ENCODE measurements at places on chromosomes 3 and 15.

DNA sequence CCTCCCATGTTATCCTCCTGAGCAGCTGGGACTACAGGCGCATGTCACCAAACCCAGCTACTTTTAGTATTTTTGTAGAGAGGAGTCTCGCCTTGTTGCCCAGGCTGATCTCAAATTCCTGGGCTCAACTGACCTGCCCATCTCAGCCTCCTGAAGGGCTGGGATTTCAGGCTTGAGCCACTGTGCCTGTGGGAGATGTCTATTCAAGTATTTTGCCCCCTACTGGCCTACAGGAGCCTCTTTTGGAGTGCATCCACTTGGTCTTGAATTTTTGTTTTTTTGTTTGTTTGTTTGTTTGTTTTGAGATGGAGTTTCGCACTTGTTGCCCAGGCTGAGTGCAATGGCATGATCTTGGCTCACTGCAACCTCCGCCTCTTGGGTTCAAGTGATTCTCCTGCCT lies 3.2 kb upstream of the DHX30 start:
- DNase-seq, result no peak

DNA sequence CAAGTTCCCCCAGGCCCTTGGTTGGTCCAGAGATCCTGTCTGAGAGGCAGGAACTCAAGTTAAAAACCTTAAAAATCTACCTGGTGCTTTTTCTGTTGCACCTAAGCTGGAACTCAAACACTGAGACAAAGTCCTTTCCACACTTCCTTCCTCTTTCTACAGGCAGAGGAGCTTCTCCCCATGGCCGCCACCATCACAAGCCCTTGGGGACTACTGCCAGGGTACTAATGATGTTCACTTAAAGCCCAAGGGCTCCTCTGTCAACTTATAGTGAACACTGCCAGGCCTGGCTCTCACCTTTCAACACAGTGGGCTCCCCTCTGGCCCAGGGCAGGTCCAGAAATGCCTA lies 26.0 kb downstream of the TM4SF18 start:
- DNase-seq, result no peak

DNA sequence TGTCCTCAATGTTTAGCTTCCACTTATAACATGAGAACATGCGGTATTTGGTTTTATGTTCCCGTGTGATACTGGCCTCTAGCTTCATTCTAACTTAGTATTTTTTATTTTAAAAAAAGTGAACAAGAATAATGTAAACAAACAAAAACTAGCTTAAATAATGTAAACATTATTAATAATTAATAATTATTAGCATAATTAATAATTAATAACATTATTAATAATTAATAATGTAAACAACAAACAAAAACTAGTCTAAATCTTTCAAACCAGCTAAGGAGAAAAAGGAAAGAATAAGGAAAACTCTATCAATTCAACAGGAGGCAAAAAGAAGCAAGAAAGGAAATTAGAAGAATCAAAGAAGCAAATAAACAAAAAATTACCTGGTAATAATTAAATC lies 66.2 kb upstream of the CLSTN2 start:
- DNase-seq, result no peak

- DNase-seq, result no peak
These were observed 79.4 kb downstream of the SNRK start for GRCh38 chr3:43365601-43366305.

GRCh38 chr3:149390772-149391212 lies 13.3 kb upstream of the TM4SF1 start:
- DNase-seq, result no peak

DNA sequence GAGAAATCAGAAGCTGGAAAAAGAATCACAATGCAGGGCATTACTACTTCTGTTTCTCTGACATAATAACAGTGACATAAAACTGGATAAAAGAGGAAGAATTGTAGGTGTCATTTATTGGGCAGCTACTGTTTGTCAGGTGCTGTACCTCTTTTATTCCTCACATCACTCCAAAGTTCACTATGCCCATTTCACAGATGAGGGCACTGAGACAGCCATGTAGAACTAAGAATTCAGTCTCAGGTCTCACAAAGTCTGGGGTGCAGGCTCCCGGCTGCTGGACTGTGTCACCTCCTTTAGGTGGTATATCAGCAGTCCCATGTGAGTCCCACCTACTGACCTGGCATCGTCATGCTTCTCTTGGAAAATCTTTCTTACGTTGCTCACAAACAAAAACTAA lies 20.8 kb downstream of the TMEM212 start:
- DNase-seq, result no peak

- DNase-seq, result no peak
These were observed 43.3 kb downstream of the HOMER2 start for GRCh38 chr15:82909080-82909815.

DNA sequence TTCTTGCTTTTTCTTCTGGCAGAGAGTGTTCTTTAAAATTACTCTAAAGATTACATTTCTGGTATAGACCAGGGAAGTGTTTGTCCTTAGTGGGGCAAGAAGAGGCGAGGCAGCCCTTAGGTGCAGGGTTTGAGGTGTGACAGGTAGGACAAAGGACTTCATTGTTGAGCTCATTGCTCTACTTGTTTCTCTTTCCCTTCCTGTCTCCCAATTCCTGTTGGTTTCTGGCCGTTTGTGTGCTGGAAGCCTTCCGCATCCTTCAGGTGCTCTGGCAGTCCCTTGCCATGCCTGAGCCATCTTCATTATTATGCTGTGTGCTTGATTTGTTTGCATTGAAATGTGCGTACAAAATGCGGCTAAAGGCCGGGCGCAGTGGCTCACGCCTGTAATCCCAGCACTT lies 85.1 kb downstream of the CCK start:
- no peak for DNase-seq

DNA sequence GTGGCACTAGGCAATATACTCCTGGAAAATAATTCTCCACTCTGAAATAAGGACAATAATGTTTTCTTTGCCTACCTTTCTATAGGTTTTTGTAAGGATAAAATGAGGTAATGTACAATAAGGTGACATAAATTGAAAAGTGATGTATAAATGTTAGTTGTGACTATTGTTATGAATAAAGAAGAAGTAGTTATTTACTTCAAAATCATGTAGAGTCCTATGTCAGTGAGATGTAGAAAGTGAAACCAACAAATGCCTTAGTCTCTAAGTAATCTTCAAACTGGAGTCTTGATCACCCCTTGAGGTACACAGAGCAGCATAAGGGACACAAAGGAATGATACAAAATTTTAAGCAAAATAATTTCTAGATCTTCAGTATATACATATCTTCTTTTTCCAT lies 60.3 kb upstream of the TP63 start:
- DNase-seq, result no peak

- no peak for DNase-seq
These were observed 41.8 kb upstream of the UTS2B start for GRCh38 chr3:191372122-191372521.

DNA sequence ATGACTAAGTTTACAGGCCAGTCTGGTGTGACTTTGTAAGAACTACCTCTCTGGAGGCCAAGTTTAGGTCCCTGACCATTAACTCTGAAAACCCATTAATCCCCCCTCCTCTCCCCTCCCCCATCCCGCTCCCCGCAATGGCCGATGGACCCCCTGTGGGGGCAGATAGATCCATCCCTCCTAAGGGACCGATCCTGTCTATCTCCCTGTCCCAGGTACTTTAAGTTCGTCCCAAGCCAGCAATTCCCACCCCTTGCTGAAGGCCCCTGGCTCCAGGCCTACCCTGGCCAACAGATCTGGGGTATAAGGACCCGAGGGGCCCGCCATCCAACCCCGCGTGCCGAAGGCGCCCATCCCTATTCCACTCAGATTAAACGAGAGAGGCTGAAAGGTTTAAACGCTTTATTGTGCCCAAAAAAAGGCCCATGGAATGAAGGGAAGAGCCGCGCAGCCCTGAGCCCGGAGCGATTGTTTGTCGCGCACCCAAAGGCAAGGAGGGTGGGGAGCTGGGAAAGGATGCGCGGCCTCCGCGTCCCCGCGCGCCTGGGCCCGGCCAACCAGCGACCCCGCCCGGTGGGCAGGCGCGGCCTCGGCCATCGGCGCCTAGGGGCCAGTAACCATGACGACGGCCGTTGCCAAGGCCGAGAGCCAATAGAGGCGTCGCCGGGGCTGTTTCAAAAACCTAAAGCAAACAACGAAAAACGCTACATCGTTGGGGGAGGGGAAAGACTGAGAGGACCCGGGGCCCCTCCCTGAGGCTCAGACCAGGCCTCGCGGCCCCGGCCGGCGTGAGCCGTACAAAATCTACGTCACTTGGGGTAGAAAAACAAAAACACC lies 35.9 kb downstream of the HMCES start:
- peak; percentile 74 for DNase-seq

GRCh38 chr3:134374791-134375581 lies 739 bp upstream of the AMOTL2 start:
- no peak for DNase-seq

DNA sequence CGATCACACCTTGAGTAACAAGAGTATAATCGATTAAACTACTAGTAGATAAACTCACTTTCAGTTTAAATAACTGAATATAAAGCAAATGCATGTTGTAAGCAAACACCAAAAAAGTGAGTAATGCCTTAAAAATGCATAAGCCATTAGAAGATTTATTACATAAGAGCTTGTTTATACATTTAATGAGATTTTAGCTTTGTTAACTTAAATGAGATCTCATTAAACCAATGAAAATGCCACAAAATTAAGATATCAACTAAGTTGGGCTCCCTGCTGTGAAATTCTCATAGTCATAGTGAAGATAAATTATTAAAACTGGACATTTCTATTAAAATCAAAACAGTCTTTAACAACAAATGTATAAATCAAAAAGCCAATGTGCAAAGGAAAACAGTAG lies 701.2 kb downstream of the NLGN1 start:
- no peak for DNase-seq

DNA sequence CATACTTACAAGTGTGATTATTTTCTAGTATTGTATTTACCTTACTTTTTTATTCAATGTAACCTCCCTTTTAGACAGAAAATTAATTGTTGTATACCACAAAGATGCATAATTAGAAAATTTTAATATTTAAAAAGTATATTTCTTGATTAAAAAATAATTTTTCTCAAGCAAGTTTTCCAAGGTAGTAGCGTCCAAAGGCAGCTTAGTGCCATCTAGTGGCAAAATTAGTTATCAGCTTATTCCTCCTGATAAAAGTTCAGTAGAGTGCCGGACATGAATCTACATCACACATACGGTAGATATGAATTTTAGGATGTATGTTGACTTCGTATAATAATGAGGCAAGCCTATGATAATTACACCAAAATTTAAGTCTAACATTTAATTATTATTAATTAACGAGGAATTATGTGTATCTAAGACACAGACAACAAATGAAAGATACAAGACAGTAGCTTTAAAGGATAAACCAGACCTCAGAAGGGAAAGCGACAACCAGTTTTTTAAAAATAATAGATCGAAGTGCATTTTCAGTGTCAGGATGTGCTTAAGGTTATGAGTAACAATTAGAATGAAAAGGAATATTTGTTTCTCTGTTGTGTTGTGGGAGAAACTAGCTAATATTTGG lies 405.9 kb downstream of the ROBO1 start:
- DNase-seq, result no peak

GRCh38 chr15:77784361-77785292 lies 151.9 kb upstream of the LINGO1 start:
- no peak for DNase-seq

DNA sequence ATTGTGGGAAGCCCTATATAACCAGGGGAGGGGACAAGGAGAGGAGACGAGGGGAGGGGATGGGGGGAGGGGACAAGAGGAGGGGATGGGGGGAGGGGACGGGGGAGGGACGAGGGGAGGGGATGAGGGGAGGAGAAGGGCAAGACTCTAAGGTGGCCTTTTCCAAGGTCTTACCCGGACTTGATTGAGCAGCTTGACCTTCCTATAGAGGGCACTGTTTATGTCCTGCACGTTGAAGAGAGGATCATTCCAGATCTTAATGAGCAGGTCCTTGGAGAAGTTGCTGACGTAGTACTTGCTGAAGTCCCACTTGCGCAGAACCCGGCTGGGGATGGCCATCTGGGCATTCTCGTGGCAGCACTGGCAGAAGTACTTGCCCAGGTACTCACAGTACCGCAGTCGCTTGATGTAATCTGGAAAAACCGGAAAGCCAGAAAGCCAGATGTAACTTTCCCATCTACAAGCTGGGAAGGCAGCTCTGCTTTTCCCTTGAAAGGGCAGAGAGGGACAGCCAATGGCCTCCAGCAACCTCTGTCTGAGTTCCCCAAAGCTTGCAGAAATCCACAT lies 55.7 kb downstream of the RUBCN start:
- no peak for DNase-seq

DNA sequence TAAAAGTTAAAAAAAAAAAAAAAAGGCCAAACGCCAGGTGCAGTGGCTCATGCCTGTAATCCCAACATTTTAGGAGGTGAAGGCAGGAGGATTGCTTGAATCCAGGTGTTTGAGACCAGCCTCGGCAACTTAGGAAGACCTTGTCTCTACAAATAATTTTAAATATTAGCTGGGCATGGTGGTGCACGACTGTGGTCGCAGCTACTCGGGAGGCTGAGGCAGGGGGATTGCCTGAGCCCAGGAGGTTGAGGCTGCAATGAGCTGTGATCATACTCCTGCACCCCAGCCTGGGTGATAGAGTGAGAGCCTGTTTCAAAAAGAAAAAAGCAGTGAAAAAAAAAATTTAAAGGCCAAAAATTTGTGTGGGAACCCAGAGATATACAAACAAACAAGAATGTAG lies 2.7 kb upstream of the DLEC1 start:
- DNase-seq, result no peak

GRCh38 chr3:77122652-77123051 lies 82.8 kb downstream of the ROBO2 start:
- no peak for DNase-seq

- no peak for DNase-seq
These were observed 45.4 kb downstream of the PSMD6 start for GRCh38 chr3:63977893-63978292.

- no peak for DNase-seq
These were observed 63.4 kb downstream of the USP13 start for GRCh38 chr3:179716226-179716625.

DNA sequence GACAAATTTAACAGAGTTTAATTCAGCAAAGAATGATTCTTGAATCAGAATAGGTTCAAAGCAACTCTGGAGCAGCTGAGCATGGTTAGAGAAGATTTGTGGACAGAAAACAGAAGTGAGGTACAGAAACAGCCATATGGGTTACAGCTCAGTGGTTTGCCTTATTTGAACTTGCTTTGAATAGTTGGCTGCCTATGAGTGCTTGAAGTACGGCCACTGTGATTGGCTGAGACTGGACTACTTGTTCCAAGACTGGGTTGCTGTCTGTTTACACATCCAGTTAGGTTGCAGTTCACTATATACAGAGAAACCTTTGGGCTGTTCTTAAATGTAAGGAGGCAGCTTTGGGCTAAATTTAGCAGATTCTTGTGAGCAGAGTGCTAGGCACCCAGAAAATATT lies 79.4 kb upstream of the CADPS start:
- DNase-seq, result no peak

DNA sequence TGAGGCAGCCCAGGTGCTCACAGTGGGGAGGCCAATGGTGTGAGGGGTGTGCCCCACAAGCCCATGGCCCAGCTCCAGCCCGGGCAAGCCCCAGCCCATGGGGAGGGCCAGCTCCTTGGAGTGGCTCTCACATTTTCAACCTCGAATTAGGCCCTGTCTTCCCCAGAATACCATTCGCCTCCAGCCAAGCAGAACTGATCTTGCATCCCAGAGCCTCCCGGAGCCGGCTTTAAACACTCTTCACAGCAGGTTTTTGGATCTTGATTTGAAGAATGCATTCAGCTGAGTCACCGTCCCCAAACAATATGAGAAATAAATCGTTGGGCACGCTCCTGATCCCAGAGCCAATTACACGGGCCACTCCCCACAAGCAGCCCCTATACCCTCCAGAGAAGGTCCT lies 23.7 kb downstream of the TPRA1 start:
- no peak for DNase-seq

All from CD4-positive, alpha-beta T cell treated with Interferon gamma for 1 hour (primary cell).